Natural killer cell treated with Interleukin-12 subunit alpha and Interleukin-12 subunit beta and Interleukin-15 and Interleukin-18, amount 100 ng/mL, for 72 hours (primary cell): ENCODE measurements at places on chromosomes 7 and 10.

- DNase-seq: no peak
- H3K27ac ChIP-seq: no peak overlapping the region
- H3K4me1 ChIP-seq: no peaks in the 10 kb centered on the region
- peaks cover 5% of the 10 kb centered on the region for H3K36me3 ChIP-seq
- no peak overlapping the region for H3K4me3 ChIP-seq
Observed at GRCh38 chr7:31333291-31333690, 7.2 kb downstream of the NEUROD6 start.

DNA sequence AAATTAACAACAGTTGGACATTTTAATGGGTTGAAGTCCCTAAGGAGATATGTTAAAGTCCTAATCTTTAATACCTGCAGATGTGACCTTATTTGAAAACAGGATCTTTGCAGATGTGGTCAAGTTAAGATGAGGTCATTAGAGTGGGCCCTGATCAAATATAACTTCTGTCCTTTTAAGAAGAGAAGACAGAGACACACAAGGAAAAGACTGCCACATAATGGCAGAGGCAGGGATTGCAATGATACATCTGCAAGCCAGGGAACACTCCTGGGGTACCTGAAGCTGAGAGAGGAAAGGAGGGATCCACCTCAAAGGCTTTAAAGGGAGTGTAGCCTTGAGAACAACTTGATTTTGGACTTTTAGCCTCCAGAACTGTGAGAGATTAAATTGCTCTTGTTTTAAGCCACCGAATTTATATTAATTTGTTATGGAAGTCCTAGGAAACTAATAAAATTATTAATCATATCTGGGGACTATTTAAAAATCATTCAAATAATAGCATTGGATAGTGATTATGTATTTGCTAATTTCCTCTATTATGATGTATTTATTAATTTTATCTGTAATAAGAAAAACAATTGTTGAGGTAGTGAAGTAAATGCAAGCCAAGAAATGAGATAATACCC is 700.0 kb upstream of the PCDH15 start:
- H3K27me3 ChIP-seq: no peaks in the 10 kb centered on the region
- H3K36me3 ChIP-seq: no peaks in the 10 kb centered on the region
- no peaks in the 10 kb centered on the region for H3K4me1 ChIP-seq
- DNase-seq: no peak

- H3K27me3 ChIP-seq: peaks cover 16% of the 10 kb centered on the region
- H3K4me1 ChIP-seq: no peaks in the 10 kb centered on the region
- no peaks in the 10 kb centered on the region for H3K36me3 ChIP-seq
- no peak overlapping the region for H3K4me3 ChIP-seq
- H3K27ac ChIP-seq: no peak overlapping the region
Observed at GRCh38 chr10:8539056-8539455, 484.6 kb downstream of the GATA3 start.

DNA sequence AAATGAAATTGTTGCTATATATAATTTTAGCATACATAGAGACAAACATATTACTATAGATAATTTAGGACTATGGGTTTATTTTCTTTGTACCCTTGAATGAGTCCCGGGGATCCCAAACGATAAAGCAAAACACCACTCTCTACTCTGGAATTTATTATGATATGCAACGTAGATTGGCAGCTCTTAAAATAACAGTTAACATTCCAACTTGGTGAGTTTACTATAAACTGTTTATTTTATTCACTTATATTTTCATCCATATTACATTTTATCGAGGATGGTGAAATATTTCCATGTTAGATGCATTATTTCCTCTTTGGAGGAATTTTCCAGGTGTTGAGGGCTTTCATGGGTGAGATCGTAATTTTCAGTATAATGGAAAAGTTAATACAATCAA is 138.7 kb upstream of the DGKB start:
- H3K4me1 ChIP-seq: no peaks in the 10 kb centered on the region
- no peaks in the 10 kb centered on the region for H3K27me3 ChIP-seq
- H3K4me3 ChIP-seq: no peak overlapping the region
- DNase-seq: no peak
- H3K36me3 ChIP-seq: no peaks in the 10 kb centered on the region

DNA sequence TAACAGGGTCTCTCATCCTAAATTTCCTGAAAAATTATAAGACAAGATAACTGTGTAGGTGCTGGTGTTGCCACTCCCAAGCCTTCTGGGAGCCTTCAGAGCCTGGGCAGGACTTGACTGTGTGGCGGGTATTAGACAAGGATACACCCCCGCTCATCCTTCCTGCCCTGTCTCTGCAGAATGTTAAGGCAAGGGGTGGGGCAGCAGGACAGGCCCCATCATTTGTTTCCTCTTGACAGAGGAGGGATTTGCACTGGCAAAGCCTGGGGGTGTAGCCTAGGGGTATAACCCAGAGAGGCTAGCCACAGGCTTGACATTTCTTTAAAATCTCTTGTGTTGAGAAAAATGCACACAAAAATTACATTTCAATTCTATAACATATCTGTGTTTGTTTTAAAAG is 63.5 kb downstream of the GOLGA7B start:
- H3K4me1 ChIP-seq: no peaks in the 10 kb centered on the region
- no peak overlapping the region for H3K4me3 ChIP-seq
- H3K36me3 ChIP-seq: no peaks in the 10 kb centered on the region

- no peak overlapping the region for H3K27ac ChIP-seq
- no peak for DNase-seq
- no peaks in the 10 kb centered on the region for H3K36me3 ChIP-seq
- H3K4me3 ChIP-seq: no peak overlapping the region
- no peaks in the 10 kb centered on the region for H3K4me1 ChIP-seq
Observed at GRCh38 chr7:82204694-82205093, 238.9 kb downstream of the CACNA2D1 start.

DNA sequence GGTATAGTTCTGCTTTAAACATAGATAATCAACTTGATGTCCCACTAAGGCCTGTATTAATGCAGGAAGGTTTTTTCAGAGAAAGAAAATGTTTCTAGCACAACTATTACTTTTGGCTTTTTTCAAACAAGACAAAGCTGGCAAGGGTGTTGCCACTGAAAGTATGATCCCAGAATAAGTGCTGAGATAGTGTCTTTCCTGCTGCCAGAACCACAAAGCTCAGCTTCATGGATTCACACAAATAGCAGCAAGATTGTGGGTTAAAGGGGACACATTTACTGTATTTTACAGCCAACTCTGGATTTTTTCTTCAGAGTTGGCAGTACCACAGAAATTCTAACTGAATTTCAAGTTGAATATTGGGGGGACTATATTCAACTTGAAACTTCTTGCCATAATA is 4.3 kb downstream of the NCOA4 start:
- no peaks in the 10 kb centered on the region for H3K36me3 ChIP-seq
- H3K27ac ChIP-seq: no peak overlapping the region
- no peak overlapping the region for H3K4me3 ChIP-seq

- peaks cover 12% of the 10 kb centered on the region for H3K4me1 ChIP-seq
- DNase-seq: no peak
- no peak overlapping the region for H3K27ac ChIP-seq
- peaks cover 10% of the 10 kb centered on the region for H3K36me3 ChIP-seq
- no peak overlapping the region for H3K4me3 ChIP-seq
Observed at GRCh38 chr7:47601119-47601880, 19.4 kb upstream of the TNS3 start.

DNA sequence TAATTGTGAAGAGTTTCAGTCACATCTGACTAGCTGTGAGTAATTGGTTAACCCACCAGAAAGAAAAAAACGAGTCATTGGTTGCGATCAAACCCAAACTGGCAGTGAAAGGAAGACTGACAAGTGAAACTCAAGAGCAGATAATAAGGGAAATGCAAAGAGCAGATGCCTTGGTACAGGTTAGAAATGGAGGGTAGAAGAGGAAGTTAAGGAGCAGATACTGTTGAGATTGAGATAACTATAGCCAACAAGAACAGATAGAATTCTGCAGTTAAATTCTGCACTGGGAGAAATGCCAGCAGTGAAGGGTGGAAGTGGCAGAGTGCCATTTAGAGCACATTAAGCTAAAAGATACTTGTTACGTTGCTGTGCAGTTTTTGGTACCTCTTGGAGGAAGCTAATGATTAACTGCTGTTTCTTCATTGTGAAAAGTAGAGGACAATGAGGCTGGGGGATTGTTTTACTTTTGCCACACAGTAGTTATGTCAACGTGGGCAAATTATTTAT is 65.8 kb downstream of the CDK13 start:
- no peaks in the 10 kb centered on the region for H3K36me3 ChIP-seq
- peak overlapping the region; percentile 3 for H3K27ac ChIP-seq
- H3K4me3 ChIP-seq: no peak overlapping the region
- H3K4me1 ChIP-seq: peaks cover 31% of the 10 kb centered on the region
- no peaks in the 10 kb centered on the region for H3K27me3 ChIP-seq

DNA sequence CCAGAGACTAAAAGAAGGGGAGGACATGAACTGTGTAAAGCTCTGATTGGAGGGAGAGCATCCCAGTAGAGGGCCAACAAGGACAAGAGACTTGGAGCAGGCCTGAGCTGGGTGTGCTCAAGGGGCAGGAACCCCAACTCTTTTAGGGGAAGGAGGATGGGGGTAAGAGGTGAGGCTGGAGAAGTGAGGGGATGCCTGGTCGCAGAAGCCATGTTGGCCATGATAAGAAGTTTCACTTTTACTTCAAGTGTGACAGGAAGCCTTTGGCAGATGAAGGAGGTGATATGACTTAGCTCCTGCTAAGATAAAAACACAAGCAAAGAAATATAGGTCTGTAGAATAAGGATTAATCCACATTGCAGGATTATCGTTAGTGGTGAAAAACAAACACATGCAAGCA is 208.3 kb downstream of the JAZF1 start:
- H3K4me3 ChIP-seq: peak overlapping the region; percentile 85
- peak overlapping the region; percentile 90 for H3K27ac ChIP-seq
- H3K36me3 ChIP-seq: peaks cover 8% of the 10 kb centered on the region

GRCh38 chr10:97353945-97354344 is 19.4 kb upstream of the FRAT2 start:
- H3K4me3 ChIP-seq: no peak overlapping the region
- no peak overlapping the region for H3K27ac ChIP-seq
- H3K4me1 ChIP-seq: peaks cover 14% of the 10 kb centered on the region
- H3K27me3 ChIP-seq: no peaks in the 10 kb centered on the region

GRCh38 chr10:1488970-1489548 is 248.3 kb downstream of the ADARB2 start:
- H3K4me1 ChIP-seq: no peaks in the 10 kb centered on the region
- no peak overlapping the region for H3K27ac ChIP-seq
- DNase-seq: no peak
- no peak overlapping the region for H3K4me3 ChIP-seq

DNA sequence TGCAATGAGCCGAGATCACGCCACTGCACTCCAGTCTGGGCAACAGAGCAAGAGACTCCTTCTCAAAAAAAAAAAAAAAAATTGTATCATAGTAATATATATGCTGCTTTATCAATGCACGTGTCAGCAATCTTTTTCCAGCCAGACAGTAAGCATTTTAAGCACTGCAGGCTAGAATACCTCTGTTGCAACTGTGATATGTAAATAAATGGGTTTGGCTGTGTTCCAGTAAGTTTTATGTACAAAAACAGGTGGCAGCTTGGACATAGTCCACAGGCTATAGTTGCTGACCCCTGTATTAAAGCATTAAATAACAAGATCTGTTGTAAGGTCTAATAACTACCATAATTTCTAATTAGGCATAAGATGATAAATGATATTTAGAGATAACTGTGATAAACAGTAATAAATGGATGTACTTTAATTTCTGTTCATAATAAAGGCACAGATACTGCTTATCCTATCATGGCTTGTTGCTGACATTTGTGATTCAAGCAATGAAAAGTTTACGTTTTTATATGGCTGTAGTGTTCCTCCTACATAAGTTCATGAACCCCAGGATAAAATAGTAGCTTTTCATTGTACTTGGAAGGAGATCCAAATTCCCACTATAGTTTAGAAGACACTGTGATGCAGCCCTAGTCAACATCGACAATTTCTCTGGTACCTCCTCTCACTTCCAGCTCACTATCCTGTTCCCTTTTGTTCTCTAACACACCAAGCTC is 161.4 kb downstream of the ELMO1 start:
- H3K27me3 ChIP-seq: no peaks in the 10 kb centered on the region
- DNase-seq: no peak
- no peak overlapping the region for H3K4me3 ChIP-seq
- H3K36me3 ChIP-seq: no peaks in the 10 kb centered on the region
- peaks cover 43% of the 10 kb centered on the region for H3K4me1 ChIP-seq

- H3K27me3 ChIP-seq: no peaks in the 10 kb centered on the region
- no peak for DNase-seq
- peaks cover 21% of the 10 kb centered on the region for H3K4me1 ChIP-seq
Observed at GRCh38 chr7:116583653-116584052, 58.8 kb downstream of the CAV1 start.

DNA sequence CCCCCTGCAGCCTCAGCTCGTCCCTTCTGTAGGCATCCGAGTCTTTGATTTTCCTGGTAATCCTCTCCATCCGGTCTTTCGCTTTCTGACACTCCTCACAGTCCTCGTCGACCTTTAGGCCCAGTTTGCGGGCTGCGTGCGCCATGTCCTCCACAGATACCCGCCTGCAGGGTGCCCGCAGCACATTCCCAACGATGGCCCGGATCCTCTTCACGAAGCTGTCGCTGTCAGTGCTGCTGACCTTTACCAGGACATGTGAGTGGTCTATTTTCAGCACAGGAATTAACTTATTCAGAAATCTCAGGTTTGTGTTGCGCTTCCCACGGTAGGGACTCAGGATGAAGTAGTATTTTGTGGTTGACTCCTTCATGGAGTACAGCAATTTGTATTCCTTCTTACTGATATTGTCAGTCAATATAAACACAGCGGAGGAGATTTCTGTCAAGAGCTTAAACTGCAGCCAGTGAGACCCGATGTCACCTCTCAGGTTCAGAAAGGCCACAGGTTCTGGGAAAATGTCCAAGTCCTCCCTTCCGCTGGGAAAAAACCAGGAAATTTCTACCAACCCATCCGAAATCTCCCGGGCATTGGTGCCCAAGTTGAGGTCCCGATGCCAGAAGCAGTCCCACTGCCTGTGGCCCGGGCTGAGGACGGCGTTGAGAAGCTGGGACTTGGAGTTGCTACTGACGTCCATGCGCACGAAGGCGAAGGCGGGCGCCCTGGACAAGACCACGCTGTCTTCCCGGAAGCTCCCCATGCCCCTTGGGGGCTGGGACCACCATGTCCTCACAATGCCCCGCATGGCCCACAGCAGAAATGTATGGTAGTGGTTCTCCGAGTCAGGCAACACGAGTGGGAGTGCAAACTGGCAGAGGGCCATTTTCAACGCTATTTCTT is 8.9 kb upstream of the MRPS24 start:
- H3K4me1 ChIP-seq: no peaks in the 10 kb centered on the region
- H3K27ac ChIP-seq: peak overlapping the region; percentile 33
- no peak for DNase-seq
- no peaks in the 10 kb centered on the region for H3K27me3 ChIP-seq
- no peak overlapping the region for H3K4me3 ChIP-seq

DNA sequence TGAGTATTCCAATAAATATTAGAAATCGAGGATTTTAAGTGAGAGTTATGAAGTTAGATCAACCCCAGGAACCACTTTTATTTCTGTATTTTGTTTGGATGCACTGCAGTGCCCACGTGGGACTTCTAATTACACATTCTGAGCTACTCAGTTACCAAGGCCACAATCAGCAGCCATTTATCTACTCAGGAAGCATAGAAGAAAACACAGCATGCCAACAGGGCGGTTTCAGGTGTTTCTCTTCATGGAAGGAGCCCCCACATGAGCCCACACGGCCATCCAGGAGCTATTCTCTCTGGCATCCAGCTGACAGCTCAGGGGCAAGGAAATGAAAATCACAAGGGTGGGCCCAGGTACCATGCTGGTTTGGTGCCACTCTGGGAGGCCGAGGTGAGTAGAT is 266.5 kb upstream of the MKLN1 start:
- no peak overlapping the region for H3K4me3 ChIP-seq
- no peaks in the 10 kb centered on the region for H3K27me3 ChIP-seq
- peak overlapping the region; percentile 53 for H3K27ac ChIP-seq
- DNase-seq: no peak
